ENCODE measurements at places on chromosomes 2 and 18.
A peak's percentile ranks its signal among the peaks of the same experiment; 100 is the strongest.

DNA sequence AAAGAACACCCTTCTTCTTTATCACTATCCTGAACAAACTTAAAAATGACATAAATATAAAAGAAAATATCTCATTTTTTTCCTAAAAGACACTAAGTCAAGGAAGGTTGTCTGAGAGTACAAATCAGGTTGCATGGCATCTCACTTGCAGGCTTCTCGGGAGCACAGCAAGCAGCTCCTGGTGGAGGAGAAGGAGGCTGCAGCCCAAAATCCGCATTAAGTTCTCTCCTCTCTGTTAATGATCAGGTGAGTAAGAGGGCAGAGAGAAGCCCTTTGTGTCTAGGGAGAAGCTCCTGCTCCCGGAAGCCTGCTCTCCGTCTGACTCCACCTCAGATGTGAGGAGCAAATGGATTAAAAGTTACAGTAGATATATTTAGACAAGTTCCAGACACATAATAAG, 35.0 kb upstream of the DOK6 start:
- peak; percentile 60 for DNase-seq

- no peak for DNase-seq
Measured at GRCh38 chr2:196487417-196487816, 152.1 kb upstream of the CCDC150 start.

DNA sequence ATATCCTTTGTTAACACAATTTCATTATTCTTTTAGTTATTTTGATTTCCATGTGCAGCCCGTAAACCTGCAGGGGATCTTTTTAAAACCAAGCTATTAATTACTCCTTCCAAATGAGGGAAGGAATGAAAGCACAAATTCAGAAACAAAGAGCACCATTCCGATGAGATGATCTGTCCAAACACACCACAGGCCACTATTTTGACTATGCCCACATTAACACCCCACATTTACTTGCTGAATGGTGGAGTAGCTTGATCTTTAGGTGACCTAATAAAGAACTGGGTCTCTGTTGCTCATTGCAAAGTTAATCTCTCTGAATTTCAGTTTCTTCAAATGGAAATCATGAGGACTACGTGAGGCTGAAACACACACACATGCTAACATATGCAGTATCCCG, 218.0 kb downstream of the IRS1 start:
- DNase-seq = no peak

- DNase-seq = no peak
Measured at GRCh38 chr2:4130651-4131050, 427.3 kb downstream of the DCDC2C start.

GRCh38 chr18:31942291-31942998, 483 bp downstream of the TRAPPC8 start:
- DNase-seq = peak; percentile 76

DNA sequence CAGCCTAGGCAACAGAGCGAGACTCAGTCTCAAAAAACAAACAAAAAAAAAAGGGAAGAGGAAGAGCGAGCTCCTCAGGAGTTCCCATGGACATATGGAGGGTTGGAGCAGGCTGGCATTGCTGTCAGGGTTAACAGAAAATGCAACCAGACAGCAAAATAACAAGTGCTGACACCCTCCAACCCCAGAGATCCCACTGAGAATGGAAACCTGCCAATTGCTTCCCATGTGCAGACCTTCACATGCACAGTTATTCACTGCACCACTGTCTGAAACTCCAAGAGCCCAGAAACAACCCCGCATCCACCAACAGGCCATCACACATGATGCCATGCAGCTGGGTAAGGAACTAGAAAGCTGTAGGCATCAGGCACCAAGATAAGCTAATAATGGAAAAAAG, 43.5 kb downstream of the TFCP2L1 start:
- no peak for DNase-seq

GRCh38 chr2:234324116-234324515, 172.8 kb downstream of the ARL4C start:
- DNase-seq = no peak

- no peak for DNase-seq
Measured at GRCh38 chr2:30894498-30895119, 87.4 kb upstream of the CAPN13 start.

GRCh38 chr2:157789933-157790511, 86.1 kb downstream of the ACVR1 start:
- no peak for DNase-seq

DNA sequence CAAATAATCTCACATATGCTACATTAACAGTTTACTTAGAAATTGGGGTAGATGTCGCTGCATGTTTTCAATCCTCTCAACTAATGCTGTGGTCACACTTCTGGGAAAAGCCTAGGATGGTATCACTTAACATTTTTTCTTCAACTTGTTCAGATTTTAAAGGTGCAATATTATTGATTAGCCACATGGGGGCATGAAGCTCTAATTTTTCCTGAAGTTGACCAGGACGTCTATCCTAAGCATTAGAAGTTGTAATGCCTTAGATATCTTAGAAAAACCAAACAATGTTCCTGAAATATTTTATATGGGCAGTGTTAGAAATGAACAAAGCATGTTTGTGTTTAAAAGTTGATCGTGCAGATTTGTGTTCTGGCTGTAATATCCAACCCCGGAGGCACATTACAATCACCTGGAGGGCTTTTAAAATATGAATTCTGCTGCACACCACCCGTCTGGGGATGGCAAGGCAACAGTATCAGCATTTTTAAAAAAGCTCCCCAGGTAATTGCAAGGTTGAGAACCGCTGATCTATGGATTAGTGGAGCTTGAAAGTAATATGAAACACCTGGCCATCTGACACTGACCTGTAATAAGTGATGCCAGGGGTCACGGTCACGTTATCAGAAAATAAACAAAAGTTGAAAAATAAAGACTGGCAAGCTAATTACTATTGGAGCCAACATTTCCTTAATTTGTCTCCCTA, 100.5 kb upstream of the LMAN1 start:
- DNase-seq = no peak

DNA sequence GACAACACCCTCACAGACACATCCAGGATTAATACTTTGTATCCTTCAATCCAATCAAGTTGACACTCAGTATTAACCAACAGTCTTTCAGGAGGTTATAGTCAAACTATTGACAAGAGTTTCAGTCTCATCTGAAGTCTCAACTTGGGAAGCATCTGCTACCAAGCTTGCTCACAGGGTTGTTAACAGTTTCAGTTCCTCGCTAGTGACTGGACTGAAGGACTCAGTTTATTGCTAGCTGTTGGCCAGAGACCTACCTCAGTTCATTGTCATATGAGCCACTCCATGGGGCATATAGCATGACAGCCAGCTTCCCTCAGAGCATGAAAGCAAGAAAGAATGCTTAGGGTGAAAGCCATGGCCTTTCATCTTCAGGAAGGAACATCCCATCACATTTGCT, 228.6 kb downstream of the EPHA4 start:
- no peak for DNase-seq

GRCh38 chr2:172009823-172010222, 10.1 kb downstream of the METAP1D start:
- DNase-seq = no peak

All from islet precursor cell (in vitro differentiated cells).